ENCODE measurements at places on chromosomes 13 and 19.

GRCh38 chr19:17718550-17718946 lies 732 bp upstream of the MAP1S start:
- no peak for DNase-seq

GRCh38 chr19:11384778-11385129 lies 640 bp upstream of the EPOR start:
- no peak for DNase-seq

DNA sequence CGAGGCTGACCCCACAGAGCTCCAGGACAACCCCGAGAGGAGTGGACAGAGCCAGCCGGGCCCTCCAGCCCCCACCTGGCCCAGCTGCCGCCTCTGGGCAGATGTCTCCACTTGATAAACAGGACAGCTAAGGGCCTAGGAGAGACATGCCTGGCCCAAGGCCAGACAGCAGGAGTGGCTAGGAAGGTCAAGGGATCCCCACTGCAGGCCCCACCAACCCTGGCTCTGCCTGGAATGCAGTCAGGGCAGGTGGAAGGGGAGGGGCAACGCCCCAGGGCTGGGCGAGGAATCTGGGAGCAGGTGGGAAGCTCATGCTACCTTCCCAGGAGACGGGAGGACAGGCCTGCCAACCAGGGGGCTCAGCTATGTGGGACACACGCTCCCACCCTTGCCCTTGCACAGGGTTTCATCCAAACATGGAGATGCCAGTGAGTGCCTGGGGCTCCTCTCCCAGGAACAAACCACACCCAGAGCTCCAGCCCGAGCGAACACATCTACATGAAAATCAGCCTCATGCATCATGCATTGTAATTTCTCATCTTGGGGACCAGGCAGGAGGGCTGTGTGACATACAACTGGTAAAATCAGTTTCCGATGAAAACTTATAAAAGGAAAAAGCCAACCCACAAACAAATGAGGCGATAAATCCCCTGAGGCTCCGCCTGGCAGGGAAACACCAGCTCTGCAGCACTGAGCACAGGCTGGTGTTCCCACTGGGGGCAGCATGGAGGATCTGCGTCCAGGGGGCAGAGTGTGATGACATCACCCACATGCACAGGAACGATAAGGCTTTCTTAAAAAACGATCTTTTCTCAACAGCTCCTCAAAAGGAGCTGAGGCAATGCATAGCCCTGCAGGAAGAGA lies 25.0 kb downstream of the SH3GL1 start:
- DNase-seq = peak; percentile 20

GRCh38 chr13:103354171-103354570 lies 288.0 kb upstream of the SLC10A2 start:
- DNase-seq = peak; percentile 71

DNA sequence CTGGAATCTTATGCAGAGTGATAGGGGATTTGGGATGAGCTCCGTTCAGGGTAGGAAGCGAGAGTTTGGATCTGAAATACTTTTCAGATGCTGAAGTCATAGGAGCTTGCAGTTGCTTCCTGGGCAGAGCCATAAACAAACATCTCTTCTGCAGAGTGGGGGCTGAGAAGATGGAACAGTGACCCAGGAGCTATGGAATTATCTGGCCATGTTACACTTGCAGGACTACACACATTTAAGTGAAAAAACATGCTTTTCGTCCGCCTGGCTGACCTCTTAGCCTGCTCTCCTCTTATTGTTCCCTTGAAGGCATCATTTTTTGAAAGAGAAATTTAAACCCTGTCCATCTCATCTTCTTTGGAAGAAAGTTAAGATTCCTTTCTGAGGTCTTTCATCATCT lies 40.7 kb downstream of the PSG11 start:
- no peak for DNase-seq

- no peak for DNase-seq
These were observed 148.7 kb upstream of the EDNRB start for GRCh38 chr13:78067290-78067689.
